ENCODE measurements at places on chromosomes 7 and 10. TPM values are rescaled to one million over a fixed set of nuclear protein-coding genes. Genes with fewer than 3 reads are reported as not detected.

GRCh38 chr7:158956805-158957509 lies 100.6 kb downstream of the DYNC2I1 start:
- no peak for DNase-seq

The NFE2L3 gene
- 2.4 TPM for total RNA-seq

- DNase-seq: no peak
These were observed 33.2 kb upstream of the MXI1 start for GRCh38 chr10:110174201-110174600.

The SLC18A2 gene
- total RNA-seq: 12.6 TPM

DNA sequence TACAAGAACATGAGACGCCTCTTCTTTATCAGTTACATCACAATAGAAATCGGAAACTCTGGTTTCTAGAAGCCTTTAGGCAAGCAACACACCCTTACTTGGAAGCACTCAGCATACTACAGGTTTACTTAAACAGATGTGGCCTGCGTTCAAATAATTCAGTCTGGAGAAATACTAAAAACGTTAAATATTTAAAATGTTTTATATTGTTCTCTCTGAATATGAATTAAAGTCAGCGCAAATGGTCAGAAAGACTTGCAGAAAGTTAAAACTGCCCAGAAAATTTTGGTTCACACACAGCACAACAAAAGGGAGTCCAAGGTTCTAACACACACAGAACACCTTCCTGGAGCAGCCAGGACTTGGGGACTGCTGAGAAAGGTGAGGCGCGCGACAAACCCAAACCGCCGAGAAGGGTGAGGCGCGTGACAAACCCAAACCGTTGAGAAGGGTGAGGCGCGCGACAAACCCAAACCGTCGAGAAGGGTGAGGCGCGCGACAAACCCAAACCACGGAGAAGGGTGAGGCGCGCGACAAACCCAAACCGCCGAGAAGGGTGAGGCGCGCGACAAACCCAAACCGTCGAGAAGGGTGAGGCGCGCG lies 25.8 kb downstream of the ESYT2 start:
- DNase-seq: no peak

- no peak for DNase-seq
These were observed 44.4 kb upstream of the AKR1C2 start for GRCh38 chr10:5047912-5048628.

The TFEC gene
- total RNA-seq: 8.2 TPM

The MAP3K8 gene
- total RNA-seq: 16.5 TPM

The CTAGE15 gene
- 3.5 TPM for total RNA-seq

DNA sequence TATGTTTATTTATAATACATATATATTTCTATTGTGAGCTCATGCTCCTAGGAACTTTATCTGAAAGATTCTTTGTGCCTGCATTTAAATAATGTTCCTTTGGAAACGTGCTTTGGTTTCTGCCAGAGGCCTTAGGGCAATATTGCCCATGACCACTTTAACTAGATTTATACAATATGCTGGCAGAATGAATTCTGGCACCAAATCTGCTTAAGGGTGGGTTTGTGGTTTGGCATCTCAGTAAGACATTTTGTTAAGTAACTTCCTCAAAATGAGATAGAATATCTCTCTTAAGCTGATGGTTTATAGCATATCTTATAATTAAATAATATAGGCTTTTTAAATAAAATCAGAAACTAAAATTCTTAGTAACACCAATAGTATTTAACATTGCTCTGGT lies 252.9 kb downstream of the RNLS start:
- DNase-seq: no peak

DNA sequence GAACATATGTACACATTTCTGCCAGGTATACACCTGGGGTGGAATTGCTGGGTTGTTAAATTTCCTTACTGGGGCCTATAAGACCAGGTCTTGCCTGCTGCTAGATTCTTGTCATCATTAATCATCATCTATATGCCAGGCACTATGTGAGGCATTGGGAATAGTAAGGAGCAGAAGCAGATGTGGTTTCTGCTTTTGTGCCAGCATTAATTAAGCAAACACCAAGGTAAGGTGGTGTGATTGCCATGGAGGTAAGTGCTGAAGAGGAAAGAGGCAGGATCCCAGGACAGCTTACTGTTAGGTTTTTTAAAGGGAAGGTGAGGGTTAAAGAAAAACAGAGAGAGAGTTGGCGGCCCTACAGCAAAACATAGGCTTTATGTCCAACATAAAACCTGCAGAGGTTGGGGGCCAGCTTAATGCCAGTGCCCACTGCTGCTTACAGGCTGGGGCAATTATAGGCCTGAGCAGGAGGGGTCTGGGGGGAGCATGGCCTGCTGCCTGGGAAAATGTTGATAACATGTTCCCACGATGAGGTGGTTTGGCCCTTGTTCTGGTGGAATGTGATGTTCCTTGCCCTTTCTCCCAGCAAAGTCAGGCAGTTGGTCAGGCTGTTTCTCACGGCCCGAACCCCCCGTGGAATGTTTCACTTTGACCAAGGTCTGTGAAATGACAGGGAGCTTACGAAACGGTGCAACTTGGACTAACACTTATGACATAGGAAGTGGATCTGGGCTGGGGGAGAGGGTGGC lies 93.9 kb downstream of the RBM20 start:
- no peak for DNase-seq

DNA sequence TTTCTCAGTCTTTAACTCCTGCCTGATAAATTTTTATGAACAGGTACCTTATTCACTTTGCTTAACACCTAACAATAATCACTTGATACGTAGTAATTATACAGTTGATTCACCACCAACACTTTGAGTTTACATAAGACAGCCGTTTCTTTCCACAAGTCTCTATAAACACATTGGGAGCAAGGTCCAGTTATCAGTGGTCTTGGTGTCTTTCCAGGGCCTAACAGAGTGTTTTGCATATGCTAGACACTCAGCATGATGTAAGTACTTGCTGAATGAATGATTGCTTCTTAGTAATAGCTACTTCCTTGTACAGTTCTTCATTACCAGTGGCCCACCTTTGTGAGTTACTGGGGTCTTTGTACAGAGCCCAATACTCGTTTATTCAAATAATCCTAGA lies 6.4 kb downstream of the CLDN12 start:
- DNase-seq: no peak

DNA sequence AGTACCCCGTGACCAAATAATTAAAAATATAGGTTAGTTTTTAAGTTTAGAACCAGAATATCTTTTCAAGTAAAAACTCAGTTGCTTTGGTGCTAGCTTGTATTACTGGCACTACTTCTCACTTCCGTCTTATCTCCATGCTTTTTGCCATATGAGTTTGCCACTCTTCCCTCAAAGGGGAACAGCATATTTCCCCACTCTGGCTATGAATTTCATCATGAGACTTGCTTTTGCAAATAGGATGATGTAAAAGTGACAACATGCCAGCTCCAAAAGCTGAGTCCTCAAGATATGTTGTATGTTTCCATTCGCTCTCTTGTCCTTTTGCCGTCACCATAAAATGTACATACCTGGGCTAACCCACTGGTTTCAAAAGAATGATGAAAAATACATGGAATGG lies 178.1 kb upstream of the SEMA3A start:
- no peak for DNase-seq
